NCI-H446 treated with DMSO at 0.1 percent for 48 hours (cell line): ENCODE measurements at places on chromosomes 1 and 21.

DNA sequence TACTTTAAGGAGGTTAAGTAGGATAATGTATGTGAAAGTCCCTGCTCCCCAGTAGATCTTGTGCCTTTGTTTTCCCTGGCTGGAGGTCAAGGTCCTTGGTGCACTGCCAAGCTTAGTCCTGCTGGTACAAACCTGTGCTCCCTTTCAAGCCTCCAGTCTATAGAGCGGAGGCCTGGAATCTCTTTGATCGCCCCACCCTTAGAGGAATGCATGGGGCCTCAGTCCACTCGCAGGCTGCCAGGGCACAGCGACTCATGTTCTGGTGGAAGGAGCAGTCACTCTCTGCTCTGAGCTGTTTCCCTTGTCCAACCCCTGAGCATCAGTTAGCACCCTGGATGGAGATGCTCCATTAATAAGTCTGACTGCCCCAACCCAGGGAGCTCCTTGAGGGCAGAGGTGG, 121.8 kb downstream of the HMGB4 start:
- peak; percentile 84 for DNase-seq

GRCh38 chr1:208160259-208160819, 83.8 kb downstream of the PLXNA2 start:
- no peak for DNase-seq

DNA sequence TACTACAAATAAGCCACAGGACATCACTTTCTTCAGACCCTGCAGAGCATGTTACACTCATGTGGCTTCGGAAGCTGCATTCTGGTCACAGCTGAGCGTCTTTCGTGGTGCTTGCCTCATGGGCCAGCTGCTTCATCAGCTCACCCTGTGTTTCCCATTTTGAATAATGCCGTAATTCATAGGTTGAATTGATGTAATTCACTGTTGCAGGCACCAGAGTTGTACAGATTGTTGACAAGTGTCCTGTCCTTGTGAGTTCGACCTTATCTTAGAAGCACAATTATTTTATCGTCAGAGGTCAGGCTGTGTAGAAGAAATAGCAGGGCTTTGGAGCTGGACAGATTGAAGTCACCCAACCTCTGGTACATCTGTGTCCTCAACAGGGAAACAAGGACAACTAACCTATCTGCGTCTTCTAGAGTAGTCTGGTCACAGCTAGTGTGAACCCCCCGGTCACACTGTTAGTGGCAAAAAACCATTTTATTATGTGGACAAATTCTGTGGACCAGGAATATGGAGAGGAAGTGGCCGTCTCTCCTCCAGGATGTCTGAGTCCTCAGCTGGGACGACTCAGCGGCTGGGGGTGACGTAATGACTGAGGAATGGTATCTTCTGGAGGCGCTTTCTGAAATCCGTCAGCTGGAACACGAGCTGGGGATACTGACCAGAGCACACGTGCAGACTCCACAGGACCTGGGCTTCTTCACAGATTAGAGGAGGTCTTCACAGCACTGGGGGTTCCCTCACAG, 17.8 kb downstream of the PKNOX1 start:
- DNase-seq = no peak

- no peak for DNase-seq
Measured at GRCh38 chr1:178881950-178882349, 11.1 kb upstream of the ANGPTL1 start.

- no peak for DNase-seq
Measured at GRCh38 chr1:244878681-244879080, 14.3 kb upstream of the HNRNPU start.

DNA sequence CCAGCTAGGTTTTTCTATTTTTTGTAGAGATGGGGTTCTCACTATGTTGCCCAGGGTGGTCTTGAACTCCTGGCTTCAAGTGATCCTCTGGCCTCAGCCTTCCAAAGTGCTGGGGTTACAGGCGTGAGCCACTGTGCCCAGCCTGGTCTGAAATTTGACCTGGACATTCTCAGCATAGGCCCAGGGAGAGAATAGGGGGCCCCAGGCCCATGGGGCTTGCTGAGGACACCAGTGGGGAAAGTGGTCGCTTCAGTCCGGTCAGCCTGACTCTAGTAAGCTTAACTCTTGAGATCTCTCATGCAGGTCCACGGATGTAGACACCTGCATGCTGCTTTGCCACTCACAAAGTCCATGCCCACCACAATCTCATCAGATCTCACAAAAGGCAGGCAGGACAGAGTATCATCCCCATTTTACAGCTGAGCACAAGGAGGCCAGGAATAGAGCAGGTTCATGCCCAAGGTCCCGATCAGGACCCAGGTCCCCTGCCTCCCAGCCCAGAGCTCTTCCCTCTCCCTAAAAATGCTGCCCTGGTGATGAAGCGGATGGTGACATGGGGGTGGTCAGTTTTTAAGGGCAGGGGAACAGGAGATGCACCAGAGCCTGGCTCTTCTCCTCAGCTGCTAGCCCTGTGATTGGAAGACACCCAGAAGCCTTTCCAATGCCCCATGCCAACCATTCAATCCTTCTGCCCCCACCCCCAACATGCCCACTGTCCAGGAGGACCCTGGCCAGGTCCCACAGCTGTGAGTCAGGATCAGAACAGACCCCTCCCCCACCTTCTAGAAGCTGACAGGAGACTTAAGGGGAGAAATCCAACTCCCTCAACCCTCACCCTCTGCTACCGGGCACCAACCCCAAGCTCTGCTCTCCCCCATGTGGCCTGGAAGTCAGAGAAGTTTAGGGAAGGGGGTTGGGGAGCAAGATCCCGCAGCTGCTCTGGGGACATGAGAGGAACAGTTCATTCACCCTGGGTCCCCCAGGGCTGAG, 1.8 kb downstream of the FHL3 start:
- no peak for DNase-seq

DNA sequence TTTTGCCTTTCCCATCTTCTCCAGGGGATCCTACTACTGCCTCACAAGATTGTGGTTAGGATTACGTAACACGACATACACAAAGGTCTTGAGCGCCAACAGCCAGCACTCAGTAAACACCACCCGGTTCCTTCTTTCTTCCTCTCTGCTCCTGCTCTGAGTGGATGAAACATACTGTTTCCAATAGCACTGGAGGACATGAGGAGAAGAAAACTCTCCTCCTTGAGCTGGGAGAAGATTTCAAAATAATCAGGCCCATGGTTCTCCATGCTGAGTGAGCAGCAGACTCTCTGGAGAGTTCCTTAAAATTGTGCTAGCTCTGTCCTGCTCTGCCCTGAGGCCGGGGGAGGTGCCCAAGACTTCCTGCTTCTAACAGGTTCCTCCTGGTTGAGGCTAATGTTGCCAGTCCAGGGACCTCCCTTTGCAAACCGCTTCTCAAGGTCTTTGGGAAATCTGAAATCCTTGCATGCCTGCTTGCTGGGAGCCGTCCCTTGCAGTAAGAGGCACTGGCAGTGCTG, 29.4 kb upstream of the MX1 start:
- DNase-seq = no peak

DNA sequence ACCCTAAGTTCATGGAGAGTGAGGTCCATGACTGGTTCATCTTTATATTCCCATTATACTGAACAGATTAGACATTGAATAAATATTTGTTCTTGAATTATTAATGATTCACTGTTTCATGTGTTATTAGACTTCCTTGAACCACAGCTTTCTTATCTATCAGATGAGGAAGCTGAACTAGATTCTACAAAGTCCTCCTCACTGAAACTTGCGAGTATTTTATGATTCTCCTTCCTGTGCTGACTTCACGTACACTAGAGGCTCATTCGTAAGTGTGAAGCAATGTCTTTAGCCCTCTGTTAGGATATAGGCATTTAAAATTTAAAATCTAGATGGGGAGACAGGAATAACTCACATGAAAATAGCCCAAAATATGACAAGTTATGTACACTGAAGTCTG, 95.6 kb upstream of the IRF2BP2 start:
- no peak for DNase-seq

DNA sequence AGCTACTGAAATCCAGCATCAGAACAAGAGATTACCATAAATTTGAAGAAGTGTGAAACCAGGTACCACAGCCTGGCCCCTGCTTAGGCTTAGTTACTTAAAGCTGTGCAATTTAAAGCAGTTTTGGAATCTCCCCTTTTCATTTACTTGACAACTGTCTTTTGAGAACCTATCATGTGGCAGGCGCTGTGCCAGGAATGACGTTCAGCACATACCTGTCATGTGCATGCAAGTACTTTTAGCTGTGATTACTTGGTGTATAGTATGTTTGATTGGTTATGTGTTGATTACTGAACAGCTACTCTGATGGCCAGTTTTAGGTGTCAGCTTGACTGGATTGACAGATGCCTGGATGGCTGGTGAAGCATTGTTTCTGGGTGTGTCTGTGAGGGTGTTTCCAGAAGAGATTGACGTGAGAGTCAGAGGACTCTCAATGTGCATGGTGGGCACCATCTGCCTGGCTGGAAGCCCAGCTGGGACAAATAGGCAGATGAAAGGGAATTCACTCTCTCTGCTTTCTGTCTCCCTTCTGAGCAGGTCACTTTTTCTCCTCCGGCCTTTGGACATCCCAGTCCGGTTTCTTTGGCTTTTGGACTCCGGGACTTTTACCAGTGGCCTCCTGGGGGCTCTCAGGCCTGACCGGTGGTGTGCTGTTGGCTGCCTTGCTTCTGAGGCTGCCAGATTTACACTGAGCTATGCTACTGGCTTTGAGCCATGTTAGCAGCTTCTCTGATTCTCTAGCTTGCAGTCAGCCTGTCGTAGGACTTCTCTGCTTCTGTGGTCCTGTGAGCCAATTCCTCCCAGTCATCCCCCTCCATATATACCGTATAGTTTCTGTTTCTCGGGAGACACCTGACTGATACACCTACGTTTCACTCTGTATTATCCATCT, 178.0 kb downstream of the RYR2 start:
- DNase-seq = no peak

DNA sequence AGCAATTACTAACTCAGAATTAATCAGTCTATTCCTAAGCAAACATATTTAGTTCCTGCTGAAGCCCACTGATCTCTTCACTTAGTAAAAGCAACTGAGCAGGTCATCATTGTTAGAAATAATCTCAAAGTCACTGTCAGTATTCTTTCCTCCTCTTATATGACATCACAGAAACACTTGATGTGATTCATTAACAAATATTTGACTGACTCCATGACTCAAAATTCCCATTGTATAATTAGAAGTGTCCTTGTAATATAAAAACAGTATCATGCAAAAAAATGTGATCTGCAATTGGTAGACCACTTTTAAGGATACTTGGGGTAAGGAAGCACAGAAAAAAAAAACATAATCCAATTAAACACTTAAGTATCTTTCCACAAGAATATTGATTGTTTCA, 194.4 kb downstream of the DPYD start:
- DNase-seq = no peak

DNA sequence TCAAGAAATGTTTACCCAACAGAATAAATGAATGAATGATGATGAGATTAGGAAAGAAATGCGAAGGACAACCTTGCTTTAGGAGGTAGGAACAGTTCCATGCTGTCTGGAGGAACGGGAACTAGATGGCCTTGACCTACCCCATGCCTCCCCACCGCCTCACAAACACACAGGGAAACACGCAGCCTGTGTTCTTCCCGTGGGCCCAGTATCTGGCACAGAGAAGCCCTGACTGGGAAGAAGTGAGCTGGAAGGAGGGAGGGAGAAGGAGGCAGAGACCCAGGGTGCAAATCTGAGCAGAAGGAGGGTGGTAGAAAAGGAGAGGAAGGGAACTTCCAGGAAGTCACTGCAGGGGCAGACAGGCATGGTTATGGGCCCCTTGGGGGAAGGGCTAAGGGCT, 3.5 kb upstream of the ADORA1 start:
- no peak for DNase-seq

- DNase-seq = no peak
Measured at GRCh38 chr1:204528241-204528640, 12.0 kb downstream of the MDM4 start.
